8988T (cell line): ENCODE measurements at places on chromosomes 1 and 21.

DNA sequence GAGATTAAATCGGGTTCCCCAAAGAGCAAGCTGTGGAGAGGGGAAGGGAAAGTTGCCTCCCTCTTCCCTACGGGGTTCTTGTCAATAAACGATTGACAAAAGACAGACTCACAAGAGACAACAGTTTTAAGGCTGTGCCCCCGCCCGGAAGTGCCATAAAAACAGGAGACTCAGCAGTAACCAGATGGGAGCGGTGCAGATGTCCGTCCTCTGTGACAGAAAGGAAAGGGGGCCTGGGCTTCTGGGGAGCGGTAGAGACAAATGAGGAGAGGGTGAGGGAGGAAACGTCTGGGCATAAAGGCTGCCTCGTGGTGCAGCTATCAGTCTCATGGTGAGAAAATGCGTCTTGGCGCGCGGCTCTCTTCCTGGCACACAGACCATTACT lies 5.9 kb downstream of the TP73 start:
- DNase-seq: no peak

- DNase-seq: no peak
These were observed 113.1 kb downstream of the RRAGC start for GRCh38 chr1:38746402-38746935.

DNA sequence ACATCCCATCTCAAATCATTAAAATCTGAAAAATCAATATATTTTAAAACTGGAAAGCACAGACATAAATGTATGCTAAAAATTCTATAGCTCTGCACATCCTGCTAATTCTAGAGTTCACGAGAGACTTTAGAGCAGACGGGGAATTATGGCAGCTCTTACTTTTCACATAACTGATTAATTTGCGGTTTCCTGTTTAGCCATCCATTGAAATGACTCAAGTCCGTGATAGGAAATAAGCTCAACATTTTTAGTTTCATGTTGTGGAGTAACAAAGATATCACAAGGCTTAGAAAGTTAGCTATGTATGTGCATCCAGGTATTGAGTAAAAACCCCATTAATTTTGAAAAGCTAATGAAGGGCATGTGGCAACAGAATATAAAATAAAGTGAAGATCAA lies 123.2 kb downstream of the SMYD2 start:
- DNase-seq: no peak

DNA sequence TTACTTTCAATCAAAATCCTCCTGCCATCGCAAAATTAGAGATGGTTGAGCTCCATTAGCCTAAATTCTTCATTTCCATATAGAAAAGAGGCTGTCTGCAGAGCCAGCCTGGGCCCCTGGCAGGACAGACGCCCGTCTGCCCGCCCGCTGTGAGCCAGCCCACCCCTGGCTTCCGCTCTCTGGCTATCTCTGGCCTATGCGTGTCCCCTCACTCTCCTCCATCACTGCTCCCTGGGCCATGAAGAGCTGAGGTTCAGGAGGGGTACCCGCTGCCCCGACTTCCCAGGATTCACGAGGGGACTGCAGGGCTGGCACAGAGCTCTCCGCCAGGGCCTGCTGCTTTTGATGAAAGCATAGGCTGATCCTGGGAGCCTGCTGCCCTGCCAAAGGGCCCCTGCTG lies 117.6 kb downstream of the CASZ1 start:
- no peak for DNase-seq
